Mesothelial cell of epicardium (in vitro differentiated cells): ENCODE measurements at places on chromosomes 11 and 22. TPM values are rescaled to one million over a fixed set of nuclear protein-coding genes. Genes with fewer than 3 reads are reported as not detected.
A peak's percentile ranks its signal among the peaks of the same experiment; 100 is the strongest.

DNA sequence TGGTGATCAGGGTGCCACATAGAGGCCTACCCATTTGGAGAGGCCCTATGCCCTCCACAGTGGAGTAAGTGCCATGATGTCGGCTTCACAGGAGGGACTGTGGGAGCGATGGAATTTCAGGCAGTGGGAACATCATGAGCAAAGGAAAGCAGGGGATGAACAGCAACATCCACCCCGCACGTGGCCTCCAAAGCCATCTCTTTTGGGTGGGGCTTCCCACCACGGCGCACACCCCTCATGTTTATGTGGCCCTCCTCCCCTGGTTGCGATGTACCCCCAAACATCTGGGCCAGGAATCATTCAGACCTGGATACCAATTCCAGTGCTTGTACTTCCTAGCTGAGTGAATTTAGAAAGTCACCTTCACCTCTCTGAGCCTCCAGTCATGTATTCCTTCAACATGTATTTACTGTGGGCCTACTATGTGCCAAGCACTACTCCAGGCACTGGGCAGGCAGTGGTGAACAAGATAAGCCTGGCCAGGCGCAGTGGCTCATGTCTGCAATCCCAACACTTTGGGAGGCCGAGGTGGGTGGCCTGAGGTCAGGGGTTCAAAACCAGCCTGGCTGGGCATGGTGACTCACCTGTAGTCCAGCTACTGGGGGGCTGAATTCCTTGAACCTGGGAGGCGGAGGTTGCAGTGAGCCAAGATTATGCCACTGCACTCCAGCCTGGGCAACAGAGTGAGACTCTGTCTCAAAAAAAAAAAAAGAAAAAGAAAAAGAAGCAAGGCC lies 1.8 kb upstream of the MAFF start:
- no peak for DNase-seq

GRCh38 chr11:102513869-102514268 lies 16.7 kb downstream of the MMP7 start:
- DNase-seq, result no peak

The TTC36 gene
- total RNA-seq, result 1.1 TPM in 3 replicates

- DNase-seq, result no peak
These were observed 15.6 kb upstream of the DNAJB7 start for GRCh38 chr22:40877488-40877887.

DNA sequence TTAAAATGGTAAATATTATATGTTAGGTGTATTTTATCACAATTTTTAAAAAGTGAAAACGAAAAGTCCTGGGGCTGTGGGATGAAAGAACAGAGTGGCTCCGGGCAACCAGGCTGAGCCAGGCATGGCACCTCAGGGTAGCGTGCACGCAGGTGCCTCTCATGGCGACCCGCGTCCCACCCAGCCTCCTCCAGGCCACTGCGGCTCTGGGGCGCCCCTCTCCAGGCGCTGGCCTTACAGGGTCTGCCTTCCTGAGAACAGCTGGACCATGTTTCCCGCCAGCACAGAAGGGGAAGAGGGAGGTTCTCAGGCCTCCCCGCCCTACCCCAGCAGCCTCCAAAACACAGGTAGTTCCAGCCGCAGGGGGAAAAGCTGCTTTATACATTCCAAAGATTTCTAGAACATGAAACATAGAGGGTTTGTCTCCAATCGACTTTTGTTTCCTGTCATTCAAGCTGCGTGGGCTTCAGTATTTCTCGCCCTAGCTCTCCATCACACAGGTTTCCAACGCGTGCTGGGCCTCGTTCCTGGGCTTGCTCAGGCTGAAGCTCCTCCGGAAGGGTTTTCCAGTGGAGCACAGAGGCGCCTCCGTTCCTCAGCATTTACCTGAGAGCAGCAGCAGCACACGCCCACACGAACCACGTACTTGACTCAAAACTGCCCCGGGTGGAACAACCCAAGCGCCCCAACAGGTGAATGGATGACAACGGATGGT lies 10.5 kb downstream of the EHD1 start:
- no peak for DNase-seq

The NXPE2 gene
- 0.20 to 0.34 TPM (median 0.22 TPM) in 3 replicates for total RNA-seq

- no peak for DNase-seq
These were observed 2.7 kb downstream of the CRYBB1 start for GRCh38 chr22:26615149-26615548.

- DNase-seq, result no peak
These were observed 363.0 kb downstream of the DDX10 start for GRCh38 chr11:109027851-109028250.

GRCh38 chr11:86688398-86689179 lies 16.2 kb upstream of the ME3 start:
- no peak for DNase-seq

The OR8H3 gene
- total RNA-seq, result not detected in 3 replicates

DNA sequence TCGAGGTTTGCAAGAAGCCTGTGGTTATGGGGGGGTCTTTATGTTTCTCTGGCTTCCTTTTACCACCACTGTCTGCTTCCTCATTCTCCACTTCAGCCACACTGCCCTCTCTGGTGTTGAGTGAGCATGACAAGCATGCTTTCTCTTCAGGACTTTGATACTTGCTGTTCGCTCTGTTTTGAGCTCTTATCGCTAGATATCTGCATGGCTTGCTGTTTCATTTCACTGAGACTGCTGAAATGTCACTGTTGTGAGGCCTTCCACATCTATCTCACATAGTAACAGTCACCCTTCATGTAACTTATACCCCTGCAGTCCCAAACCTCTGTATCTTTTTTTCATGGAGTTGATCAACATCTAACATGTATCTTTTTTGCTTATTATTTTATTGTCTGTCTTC lies 59.8 kb downstream of the TMEM135 start:
- no peak for DNase-seq

DNA sequence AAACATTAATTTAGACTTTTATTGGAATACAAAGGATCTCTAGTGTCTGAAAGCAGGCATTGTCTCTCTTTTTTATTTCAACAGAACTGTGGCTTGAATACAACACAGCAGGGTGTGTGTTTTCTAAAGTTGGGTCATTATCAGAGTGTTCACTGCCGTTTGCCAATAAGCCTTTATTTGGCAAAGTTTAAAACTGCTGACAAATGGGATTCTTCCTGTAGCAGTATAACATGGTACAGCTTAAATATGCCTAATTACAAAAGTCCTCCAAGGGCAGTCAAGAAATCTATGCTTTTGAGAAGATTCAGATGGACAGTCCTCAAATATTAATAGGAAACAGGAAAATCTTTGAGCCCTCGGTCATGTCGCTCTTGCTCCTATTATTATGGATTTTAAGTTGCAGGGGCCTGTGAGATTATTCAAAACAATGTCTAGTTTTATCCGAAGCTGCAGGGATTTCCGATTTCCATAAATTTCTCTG lies 199.9 kb downstream of the MAML2 start:
- DNase-seq, result no peak

DNA sequence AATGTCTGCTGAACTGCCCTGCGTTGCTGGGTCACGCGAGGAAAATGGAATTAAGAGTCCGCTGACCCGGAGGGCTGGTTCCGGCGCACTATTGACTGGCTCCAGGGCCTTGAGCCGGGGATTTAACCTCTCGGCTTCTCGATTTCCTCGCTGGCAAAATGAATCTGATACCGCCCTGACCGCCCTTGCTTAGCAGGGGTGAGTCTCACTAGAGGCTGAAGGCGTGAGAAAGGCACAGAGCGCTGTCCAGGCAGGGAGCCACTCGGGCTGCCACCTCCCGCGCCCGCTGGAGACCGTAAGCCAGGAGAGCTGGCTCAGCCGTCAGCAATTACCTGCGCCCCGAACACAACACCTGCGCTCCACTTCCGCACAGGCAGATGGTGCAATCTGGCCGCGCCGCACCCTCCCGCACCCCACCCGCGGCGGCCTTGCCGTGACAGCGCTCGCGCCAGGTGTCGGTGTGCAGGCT lies 65.6 kb downstream of the BUD13 start:
- no peak for DNase-seq

GRCh38 chr11:71397961-71398360 lies 50.2 kb downstream of the DHCR7 start:
- no peak for DNase-seq

The TSPAN18 gene
- total RNA-seq, result 45.4 to 51.3 TPM (median 47.4 TPM) in 3 replicates

GRCh38 chr11:62054484-62055121 lies 69.2 kb upstream of the INCENP start:
- no peak for DNase-seq

GRCh38 chr11:131904756-131905155 lies 534.3 kb downstream of the NTM start:
- no peak for DNase-seq

The GALR3 gene
- 0.22 to 0.31 TPM in 2 of 3 replicates, not detected in the other for total RNA-seq

GRCh38 chr11:82924522-82925224 lies 23.1 kb downstream of the DDIAS start:
- no peak for DNase-seq

DNA sequence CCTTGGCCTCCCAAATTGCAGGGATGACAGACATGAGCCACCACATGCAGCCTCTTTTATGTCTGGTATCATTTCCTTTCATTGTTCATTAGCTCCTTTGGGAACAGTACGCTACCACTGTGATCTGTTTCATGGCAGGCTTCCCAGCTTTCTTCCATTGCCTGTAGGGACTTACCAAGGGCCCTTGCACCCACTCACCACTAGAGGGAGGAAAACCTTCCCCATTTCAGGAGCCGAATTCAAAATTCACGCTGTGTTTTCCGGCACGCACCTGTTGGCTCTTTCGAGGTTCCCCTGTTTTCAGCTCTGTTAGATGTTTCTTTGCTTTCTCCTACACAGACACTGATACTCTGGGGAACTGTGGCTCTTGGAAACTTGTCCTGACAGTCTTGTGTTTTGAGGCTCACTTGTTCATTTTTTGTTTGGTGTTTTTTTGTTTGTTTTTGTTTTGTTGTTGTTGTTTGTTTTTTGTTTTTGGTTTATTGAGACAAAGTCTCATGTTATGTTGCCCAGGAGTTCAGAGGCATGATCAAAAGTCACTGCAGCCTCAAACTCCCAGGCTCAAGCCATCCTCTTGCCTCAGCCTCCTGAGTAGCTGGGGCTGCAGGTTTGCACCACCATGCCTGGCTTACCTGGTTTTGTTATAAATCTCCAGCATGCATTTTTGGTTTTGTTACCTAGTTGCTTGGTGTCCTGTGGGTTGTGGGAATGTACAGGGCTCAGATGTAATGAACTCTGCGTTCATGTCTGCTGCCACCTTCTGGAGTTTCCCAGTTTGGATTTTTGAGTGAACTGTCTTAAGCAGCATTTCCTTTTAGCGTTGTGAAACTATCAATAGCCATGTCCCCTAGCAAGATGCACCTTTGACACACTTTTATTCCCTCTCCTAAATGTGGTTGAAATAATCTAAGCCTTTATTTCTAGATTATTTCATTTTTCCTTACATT lies 2.3 kb downstream of the KRTAP5-11 start:
- DNase-seq, result no peak

DNA sequence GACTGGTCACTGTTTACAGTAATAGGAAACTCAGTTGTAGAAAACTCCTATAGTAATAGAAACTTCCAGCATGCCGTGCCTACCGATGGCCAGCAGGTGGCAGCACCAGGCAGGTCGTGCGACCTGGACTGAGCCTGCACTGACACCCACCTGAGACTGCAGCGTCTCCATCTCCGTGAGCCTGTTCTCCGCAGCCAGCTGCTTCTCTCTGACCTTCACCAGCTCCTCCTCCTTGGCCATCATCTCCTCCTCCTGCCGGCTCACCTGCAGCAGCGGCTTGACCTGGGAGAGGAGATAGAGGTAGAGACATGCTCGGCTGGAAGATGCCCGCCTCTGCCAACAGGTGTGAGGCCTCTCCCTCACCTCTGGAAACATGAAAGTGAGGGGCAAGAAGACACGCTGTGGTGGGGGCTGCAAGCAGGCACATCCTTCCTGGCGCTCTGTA lies 48.5 kb downstream of the APOL1 start:
- DNase-seq, result peak; percentile 62

DNA sequence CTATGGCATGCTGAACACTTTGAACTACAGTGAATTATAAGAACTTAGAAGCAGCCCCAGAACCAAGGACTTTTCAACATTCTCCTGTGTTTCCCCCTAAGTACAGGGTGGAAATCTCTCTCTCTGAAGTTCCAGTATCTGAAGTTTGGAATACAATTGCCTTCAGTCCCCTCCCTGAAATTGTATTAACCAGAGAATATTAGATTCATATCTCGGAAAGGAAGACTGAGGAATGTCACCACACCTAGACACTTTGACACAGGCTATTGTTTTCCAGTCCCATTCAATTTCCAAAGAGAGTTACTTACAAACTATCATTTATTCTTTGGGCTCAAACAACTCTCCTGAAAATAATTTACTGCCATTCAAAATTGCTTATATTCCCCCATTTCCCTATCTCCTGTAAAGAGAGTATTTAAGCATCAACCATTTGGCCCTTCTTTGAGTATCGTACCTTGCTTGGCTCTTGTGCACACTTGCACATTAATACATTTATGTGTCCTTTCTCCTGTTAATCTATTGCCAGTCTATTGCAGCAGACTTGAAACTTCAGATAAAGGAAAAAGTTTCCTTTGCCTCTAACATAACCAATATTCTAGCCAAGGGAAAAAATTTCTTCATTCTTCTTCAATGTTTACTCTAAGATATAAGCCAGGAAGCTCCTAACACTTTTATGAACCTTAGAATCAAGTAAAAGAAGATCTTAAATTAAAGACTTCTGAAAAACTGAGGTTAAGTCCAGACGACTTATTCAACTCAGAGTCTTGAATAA lies 402.4 kb upstream of the DDI1 start:
- no peak for DNase-seq

GRCh38 chr11:77095551-77096490 lies 6.8 kb upstream of the OMP start:
- no peak for DNase-seq

DNA sequence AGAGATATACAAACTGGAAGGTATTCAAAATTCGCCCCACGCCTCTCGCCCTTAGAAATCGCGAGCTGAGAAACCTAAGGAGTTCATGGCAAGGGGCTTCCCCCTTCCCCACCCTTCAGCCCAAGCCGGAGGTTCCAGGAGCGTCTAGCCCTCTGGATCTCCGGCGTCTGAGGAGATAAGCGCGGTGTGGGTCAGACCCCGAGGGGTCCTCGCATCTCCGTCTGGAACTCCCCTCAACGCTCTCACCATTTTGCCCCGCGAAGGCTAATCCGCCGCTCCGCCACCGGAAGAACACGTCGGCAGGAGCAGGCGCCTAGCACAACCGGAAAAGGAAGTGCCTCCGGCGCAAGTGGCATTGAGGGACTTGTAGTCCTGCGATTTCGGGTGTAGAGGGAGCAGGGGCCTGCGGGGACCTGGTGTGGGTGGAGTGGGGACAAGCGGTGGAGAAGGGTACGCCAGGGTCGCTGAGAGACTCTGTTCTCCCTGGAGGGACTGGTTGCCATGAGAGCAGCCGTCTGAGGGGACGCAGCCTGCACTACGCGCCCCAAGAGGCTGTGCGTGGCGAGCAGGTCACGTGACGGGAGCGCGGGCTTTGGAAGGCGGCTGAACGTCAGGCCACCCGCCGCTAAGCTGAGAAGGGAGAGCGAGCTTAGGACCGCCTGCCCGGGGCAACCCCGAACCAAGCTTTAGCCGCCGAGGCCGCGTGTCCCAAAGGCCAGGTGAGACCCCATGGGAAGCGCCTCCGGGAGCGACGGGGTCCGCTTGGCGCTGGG lies at the start of the genes FEN1 and TMEM258:
TSS of gene FEN1 (plus strand) at position 602 of the 773 bp plus-strand sequence. CDS start 2,451 bp downstream, outside the sequence.
TSS of gene TMEM258 (minus strand) at position 290 of the 773 bp plus-strand sequence. CDS start at position 249, 41 bp downstream.
- DNase-seq, result peak; percentile 79
